ENCODE measurements at places on chromosomes 5 and 9.

DNA sequence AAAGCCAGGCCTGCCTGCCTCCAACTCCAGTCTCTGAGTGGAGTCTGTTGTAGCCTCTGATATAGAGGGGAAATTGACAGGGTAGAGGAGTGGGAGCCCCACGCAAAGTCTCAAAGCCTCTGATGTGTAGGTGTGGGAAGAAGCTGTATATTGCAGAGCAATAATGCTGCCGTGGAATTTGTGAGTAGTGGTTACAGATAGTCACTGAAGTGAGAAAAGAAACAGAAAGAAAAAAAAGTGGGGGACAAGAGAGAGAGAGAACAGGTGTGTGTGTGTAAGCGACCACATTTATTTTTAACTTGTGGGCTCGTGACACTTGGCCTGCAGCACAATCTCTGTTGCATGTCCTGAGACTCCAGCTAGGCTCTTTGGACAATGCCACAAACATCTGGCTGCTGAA lies 227.8 kb downstream of the NSG2 start:
- ATAC-seq: no peak

GRCh38 chr9:9901624-9902023 lies 711.2 kb downstream of the PTPRD start:
- no peak for ATAC-seq

- no peak for ATAC-seq
Observed at GRCh38 chr9:5442400-5443011, 4.8 kb upstream of the PLGRKT start.

- no peak for ATAC-seq
Observed at GRCh38 chr9:79868567-79869189, 296.9 kb downstream of the TLE4 start.

DNA sequence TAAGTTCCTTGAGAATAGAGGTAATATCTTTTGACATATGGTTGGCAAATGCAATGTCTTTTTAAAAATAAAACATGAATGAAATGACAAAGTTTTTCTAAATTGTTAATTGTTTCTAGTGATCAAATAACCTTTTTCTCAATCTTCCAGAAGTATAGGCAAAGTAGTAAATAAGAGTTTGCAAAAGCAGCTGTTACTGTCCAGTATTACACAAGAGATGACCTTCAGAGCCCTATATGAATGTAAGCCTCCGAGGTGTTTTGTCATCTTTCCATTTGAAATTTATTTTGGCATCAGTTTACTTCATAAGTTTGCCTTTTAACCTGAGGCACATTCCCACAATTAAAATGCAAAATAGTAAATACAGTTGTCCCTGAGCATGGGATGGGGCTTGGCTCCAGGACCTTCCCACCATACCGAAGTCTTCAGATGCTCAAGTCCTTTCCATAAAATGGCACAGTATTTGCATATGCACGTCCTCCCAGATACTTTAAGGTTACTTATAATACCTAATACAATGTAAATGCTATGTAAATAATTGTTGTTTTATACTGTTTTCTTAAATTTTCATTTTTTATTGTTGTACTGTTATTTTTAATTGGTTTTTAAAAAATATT lies 65.6 kb downstream of the MEGF9 start:
- ATAC-seq: peak; percentile 50

GRCh38 chr5:80346055-80346454 lies 26.3 kb downstream of the SPZ1 start:
- peak; percentile 40 for ATAC-seq

GRCh38 chr5:35778259-35778769 lies 78.4 kb upstream of the IL7R start:
- ATAC-seq: no peak

- no peak for ATAC-seq
Observed at GRCh38 chr5:17413691-17414090, 84.3 kb upstream of the TAF11L2 start.

All from motor neuron (in vitro differentiated cells).